Heart left ventricle (tissue), 16 donors: ENCODE measurements at places on chromosomes 2 and 18. TPM values are rescaled to one million over a fixed set of nuclear protein-coding genes. Genes with fewer than 3 reads are reported as not detected.

ZBTB14 gene
- 2.3 TPM for polyA plus RNA-seq

- H3K27me3 ChIP-seq = no peaks in the 10 kb centered on the region
- DNase-seq = no peak
- no peaks in the 10 kb centered on the region for H3K36me3 ChIP-seq
Observed at GRCh38 chr2:67797801-67798540, 264.8 kb downstream of the C1D start.

DNA sequence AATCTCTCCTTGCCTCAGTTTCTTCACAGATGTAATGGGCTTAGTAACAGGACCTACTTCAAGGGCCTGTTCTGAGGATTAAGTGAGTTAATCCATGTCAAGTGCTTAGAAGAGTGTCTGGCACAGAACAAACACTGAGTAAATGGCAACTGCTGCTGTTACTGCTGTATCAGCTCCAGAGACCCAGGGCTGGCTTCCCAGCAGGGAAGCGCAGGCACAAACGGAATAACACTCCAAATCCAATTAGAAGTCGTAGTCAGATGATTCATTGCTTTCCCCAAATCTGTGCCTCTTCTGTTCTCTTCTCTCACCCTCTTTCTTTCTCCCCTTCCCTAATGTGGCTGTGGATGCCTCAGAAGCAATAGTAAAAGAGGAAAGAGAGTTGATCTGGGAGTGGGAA lies 101.1 kb upstream of the FZD7 start:
- no peak overlapping the region for H3K4me3 ChIP-seq
- H3K36me3 ChIP-seq = no peaks in the 10 kb centered on the region
- H3K4me1 ChIP-seq = no peaks in the 10 kb centered on the region
- DNase-seq = no peak
- H3K27ac ChIP-seq = no peak overlapping the region

DNA sequence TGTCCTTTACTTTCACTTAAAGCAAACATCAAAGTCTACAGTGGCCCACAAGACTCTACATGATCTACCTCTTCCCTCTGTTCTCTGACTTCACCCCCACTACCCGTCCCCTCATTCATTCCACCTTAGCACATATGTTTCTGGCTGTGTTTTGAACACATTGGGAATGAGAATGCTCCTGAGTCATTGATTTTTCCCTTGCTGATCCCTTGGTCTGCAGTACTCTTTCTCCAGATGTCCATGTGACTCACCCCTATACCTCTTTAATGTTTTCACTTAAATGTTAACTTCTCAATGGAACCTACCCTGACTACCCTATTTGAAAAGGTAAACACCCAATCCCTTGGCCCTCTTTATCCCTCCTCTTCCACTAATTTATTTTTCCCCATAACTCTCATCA lies 30.7 kb upstream of the FRZB start:
- no peak for DNase-seq
- no peaks in the 10 kb centered on the region for H3K36me3 ChIP-seq
- no peaks in the 10 kb centered on the region for H3K27me3 ChIP-seq
- H3K4me3 ChIP-seq = no peak overlapping the region

NPHP1 gene
- polyA plus RNA-seq = 5.5 TPM

DNA sequence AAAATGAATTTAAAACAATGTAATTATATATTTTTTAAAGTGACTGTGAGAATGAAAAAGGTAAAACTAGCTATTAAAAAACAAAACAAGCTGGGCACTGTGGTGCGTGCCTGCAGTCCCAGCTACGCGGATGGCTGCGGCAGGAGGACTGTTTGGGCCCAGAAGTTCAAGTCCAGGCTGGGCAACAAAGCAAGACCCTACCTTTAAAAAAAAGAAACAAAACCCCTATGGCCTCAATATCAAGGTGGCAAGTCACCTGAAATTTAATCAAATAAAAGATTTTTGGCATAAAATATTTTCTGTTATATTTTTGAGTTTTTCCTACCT lies 46.9 kb upstream of the STRN start:
- DNase-seq = no peak
- peaks cover 96% of the 10 kb centered on the region for H3K36me3 ChIP-seq
- H3K27me3 ChIP-seq = no peaks in the 10 kb centered on the region
- no peaks in the 10 kb centered on the region for H3K4me1 ChIP-seq
- H3K4me3 ChIP-seq = no peak overlapping the region
- no peak overlapping the region for H3K27ac ChIP-seq

ASXL2 gene
- polyA plus RNA-seq = 7.0 TPM

LTBP1 gene
- 23.5 TPM for polyA plus RNA-seq

ITSN2 gene
- polyA plus RNA-seq = 30.6 TPM

GRCh38 chr2:157173740-157174184 lies 83.7 kb upstream of the GALNT5 start:
- peak overlapping the region; percentile 26 for H3K27ac ChIP-seq
- DNase-seq = no peak
- H3K4me1 ChIP-seq = peaks cover 14% of the 10 kb centered on the region
- no peaks in the 10 kb centered on the region for H3K27me3 ChIP-seq
- no peaks in the 10 kb centered on the region for H3K36me3 ChIP-seq
- no peak overlapping the region for H3K4me3 ChIP-seq

MC4R gene
- not detected for polyA plus RNA-seq

- peaks cover 6% of the 10 kb centered on the region for H3K36me3 ChIP-seq
- H3K27ac ChIP-seq = no peak overlapping the region
- DNase-seq = no peak
- no peaks in the 10 kb centered on the region for H3K27me3 ChIP-seq
- no peaks in the 10 kb centered on the region for H3K4me1 ChIP-seq
- peak overlapping the region; percentile 80 for H3K4me3 ChIP-seq
Observed at GRCh38 chr2:189442468-189442867, 1.2 kb downstream of the WDR75 start.

NDC80 gene
- polyA plus RNA-seq = 0.34 TPM

MC2R gene
- not detected for polyA plus RNA-seq

RNMT gene
- polyA plus RNA-seq = 14.8 TPM

DNA sequence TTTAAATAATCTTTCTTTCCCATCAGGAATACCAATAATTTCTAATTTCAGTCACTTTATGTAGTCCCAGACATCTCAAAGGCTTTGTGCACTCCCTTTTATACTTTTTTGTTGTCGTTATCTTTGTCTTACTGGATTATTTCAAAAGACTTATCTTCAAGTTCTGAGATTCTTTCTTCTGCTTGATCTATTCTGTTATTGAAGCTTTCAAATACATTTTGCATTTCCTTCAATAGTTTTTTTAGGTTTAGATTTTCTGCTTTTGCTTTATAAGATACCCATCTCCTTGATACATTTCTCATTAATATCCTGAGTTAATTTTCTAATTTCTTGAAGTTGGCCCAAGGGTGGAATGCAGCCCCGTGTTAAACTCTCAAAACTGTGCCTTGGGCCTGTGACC lies 432.4 kb downstream of the RIT2 start:
- H3K4me1 ChIP-seq = no peaks in the 10 kb centered on the region
- no peak overlapping the region for H3K27ac ChIP-seq
- no peaks in the 10 kb centered on the region for H3K27me3 ChIP-seq
- no peak for DNase-seq
- H3K36me3 ChIP-seq = no peaks in the 10 kb centered on the region
- H3K4me3 ChIP-seq = no peak overlapping the region

C2orf80 gene
- not detected for polyA plus RNA-seq

MAPK4 gene
- polyA plus RNA-seq = 80.7 TPM

BCL2 gene
- 2.9 TPM for polyA plus RNA-seq

DNA sequence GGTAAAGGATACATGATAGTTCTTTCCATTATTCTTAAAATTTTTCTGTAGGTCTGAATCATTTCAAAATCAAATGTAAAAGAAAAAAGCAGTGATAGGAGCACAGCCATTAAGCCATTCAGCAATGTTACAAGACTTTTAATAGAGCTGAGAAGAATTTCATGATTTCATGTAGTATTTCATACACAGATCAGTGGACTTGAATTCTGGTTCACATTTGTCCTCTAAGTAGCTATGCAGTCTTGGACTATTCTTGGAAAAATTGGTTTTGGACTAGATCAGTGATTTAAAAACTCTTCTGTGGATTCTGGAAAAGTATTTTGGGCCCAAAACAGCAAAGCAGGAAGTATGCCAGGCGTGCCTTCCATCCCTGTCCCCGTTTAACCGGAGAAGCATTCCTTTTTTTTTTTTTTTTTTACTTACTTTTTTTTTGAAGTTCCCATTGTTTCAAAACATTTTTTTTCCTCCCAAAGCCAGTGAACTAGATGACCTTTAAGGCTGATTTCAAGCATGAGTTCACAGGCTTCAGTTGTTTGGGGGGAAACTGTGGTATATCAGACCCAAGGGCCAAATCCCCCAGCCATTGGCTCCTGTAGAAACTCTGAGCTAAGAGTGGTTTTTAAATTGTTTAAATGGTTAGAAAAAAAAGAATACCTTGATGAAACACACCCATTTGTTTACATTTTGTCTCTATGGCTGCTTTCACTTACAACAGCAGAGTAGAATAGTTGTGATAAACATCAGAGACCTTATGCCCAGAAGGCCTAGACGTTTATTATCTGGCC lies 17.5 kb upstream of the POLI start:
- DNase-seq = no peak
- H3K36me3 ChIP-seq = no peaks in the 10 kb centered on the region
- H3K27me3 ChIP-seq = no peaks in the 10 kb centered on the region
- H3K27ac ChIP-seq = peak overlapping the region; percentile 78

DNA sequence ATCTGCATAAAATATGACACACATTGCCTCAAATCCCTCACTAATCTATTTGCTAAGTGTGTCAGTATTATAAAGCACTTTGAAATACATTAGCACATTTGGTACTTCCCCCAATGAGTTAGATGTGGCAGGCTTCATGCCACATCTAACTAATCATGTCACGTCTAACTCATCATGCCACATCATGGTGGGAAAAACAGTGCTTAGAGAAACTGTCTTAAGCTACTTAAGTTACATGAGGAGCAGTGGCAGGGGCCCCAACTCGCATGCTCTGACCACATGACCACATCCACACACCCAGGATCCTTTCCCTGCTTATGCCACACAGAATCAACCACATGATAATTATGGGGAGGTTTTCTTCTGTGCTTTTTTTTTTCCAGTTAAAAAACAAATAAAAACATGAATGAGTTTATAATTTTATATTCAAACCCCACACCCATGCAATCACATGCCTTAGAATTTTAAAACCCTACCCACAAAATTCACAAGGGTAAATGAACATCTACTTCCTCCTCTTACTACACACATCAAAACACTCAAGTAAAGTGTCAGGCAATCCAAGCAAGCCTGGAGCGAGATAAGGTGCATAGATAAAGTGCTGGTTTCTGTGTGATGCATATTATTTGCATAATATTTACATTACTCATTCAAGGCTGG lies 1.6 kb downstream of the ABCA12 start:
- no peaks in the 10 kb centered on the region for H3K4me1 ChIP-seq
- H3K4me3 ChIP-seq = no peak overlapping the region
- H3K27ac ChIP-seq = no peak overlapping the region
- no peak for DNase-seq

CTIF gene
- polyA plus RNA-seq = 93.0 TPM

DNA sequence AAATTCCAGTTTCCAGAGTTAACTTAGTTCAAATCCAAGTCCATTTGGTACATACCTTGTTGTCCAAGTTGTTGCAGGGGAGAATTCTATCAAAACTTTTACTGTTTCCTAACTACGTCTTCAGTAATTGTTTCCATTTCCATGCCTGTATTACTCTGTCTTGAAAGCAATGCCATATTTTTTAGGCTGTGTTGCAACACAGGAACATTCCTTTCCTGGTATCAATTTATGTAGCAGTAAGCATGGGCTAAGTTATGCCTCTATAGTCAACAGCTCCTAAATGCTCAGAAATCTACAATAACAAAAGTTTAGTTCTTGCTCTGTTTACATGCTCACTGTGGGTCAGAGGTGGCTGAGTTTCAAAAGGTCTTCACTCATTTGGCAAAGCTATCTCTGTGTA lies 1943.8 kb upstream of the PIK3C3 start:
- no peaks in the 10 kb centered on the region for H3K36me3 ChIP-seq
- no peak overlapping the region for H3K27ac ChIP-seq
- no peaks in the 10 kb centered on the region for H3K27me3 ChIP-seq
- no peak for DNase-seq
- H3K4me1 ChIP-seq = no peaks in the 10 kb centered on the region

- H3K36me3 ChIP-seq = no peaks in the 10 kb centered on the region
- DNase-seq = no peak
- no peaks in the 10 kb centered on the region for H3K27me3 ChIP-seq
- no peak overlapping the region for H3K27ac ChIP-seq
- no peak overlapping the region for H3K4me3 ChIP-seq
Observed at GRCh38 chr18:42548493-42548892, 567.0 kb downstream of the RIT2 start.

- H3K27ac ChIP-seq = no peak overlapping the region
- no peak overlapping the region for H3K4me3 ChIP-seq
- no peak for DNase-seq
- H3K4me1 ChIP-seq = no peaks in the 10 kb centered on the region
- H3K27me3 ChIP-seq = no peaks in the 10 kb centered on the region
Observed at GRCh38 chr18:3798032-3798431, 348.1 kb downstream of the TGIF1 start.
